MV-4-11 (cell line): ENCODE measurements at places on chromosomes 5 and 9.

DNA sequence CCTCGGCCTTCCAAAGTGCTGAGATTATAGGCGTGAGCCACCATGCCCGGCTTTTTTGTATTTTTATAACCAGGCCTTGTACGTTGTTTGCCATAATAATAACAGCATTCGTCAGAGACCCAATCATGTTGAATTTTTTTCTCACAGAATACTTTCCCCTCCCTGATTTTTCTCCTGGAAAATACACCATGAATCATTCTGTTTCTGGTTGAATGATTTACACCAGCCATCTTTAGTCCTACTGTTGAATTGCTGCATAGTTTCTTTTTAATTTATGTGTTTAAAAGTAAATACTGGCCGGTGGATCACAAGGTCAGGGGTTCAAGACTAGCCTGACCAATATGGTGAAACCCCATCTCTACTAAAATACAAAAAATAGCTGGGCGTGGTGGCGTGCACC, 3.5 kb downstream of the CNOT8 start:
- DNase-seq = no peak

GRCh38 chr5:59506285-59506877, 387.1 kb downstream of the PDE4D start:
- no peak for DNase-seq

DNA sequence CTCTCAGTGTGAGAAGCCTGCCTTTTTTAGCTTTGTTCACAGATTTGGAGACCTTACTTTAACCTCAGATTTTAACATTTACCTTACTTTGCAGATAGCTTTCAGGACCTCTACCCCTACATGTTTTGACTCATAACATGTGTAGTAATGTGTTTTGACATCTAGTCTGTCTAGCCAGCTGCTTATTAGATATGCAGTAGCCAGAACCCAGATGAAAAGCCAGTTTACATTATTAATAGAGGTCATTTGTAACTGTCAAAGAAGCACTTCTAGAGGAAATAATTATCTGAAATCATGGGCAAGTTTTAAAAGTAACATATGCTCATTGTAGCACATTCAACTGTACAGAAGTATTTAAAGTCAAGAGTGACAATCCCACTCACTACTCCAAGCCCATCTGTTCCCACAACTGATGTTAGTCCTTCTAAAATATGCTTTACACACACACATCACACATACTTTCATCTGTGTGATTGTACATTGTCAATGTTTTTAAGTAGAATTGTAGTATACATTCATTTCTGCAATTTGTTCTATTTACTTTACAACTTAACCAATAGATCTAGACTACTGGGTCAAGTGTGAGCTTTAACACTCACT, 71.8 kb upstream of the NIPAL4 start:
- no peak for DNase-seq

DNA sequence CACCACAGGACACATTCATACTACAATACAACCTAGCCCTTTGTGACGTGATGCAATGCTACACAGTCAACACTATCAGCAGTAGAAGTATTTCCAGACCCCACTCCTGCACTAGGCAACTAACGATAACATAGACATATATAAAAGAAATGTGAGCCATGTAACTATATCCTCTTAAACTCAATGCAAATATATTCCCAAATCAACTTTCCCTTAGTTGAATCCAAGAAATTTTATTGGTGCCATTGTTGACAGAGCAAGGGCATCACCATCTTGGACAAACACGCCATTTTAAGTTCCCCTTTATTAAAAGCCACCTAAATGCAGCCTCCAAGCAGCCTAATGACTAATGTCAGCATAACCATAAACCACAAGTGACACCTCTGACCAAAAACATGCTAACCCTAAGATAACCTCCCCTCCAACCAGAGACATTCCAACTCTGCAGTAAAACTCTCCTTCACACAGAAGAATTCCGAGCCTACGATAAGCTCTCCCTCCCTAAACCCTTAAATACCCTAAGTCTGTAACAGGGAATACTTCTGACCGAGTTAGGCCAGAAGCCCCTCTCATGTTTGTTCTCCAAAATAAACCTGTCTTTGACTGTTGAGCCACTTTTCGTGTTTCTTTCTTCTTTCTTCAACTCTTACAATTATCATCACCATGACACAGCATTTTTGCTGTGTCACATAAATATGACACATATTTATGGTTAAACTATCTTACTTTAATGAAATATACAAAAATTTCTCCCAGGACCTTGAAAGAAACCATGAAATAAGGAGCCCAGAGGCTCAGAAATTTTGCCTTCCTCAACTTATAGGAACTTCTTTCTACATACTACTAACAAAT, 1497.8 kb downstream of the EFNA5 start:
- no peak for DNase-seq

- DNase-seq = no peak
Observed at GRCh38 chr5:73030995-73031394, 75.2 kb downstream of the FCHO2 start.

DNA sequence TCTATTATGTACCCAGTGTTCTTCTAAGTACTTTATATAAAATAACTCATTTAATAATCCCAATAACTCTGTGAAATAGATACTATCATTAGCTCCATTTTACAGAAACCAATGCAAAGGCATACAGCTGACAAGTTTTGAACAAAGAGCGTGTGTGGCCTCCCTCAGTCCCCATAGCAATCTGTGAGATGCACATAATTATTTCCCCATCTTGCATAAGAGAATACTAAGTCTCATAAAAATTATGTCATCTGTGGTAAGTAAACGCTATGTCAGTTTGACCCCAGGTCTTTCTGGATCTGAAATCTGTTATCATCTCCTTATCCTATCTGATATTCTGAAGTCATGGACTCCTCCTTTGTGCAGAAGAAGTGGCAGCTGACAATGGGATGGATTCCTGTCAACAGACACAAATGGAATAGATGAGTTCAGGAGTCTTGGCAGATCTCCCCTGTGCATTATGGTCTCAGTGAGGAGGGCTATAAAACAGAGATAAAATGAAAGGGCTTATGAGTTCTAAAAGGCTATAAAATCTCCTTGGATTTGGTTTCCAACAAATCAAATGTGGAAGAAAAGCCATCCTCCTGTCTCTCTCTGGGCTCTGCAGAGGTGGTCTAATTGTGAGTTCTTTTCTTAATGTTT, 162.5 kb upstream of the TLE4 start:
- DNase-seq = no peak

GRCh38 chr9:109775516-109775915, 4.5 kb upstream of the PALM2AKAP2 start:
- no peak for DNase-seq

GRCh38 chr9:6229619-6230018, 14.0 kb downstream of the IL33 start:
- DNase-seq = no peak

DNA sequence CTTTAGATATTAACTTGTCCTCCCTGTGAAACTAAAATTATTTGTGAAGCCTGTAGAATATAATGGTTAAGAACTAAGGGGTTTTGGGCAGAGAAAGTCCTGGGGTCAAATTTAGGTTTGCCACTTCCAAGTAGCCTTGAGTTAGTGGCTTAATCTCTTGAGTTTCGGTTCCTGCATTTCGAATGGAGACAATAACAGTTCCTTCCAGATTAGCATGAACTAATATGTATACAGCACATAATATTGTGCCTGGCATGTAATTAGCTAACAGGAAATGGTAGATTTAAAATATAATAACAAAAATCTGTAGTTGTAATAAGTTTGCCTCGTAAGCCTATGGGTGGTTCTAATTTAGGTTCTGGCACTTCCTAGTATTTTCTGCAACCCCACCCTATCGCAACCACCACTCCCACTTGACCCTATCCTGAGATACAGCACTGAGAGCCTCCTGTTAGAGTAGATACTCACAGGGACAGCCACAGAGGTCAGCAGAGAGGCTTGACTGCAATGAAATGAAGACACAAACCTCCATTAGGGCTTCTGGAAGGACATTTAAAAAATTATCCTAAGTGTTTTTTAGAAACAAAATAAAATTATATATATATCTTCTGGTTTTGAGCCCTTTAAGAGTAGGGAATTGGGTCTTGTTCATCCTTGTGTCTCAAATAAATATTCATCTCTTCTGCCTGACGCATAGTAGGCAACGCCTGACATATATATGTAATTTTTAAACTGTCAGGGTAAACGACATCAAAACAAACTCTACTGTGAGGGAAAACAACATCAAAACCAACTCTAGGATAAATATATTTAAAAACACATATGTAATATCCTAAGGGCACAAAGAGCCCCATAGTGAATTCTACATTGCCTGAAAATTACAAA, 8.5 kb downstream of the SPINK9 start:
- peak; percentile 90 for DNase-seq
